ENCODE measurements at places on chromosomes 6 and 20. TPM values are rescaled to one million over a fixed set of nuclear protein-coding genes. Genes with fewer than 3 reads are reported as not detected.

The PCK1 gene
- total RNA-seq = not detected

The NHSL1 gene
- total RNA-seq = 48.5 TPM

The NMBR gene
- not detected for total RNA-seq

The QRSL1 gene
- total RNA-seq = 7.7 TPM

The DBNDD2 gene
- total RNA-seq = 6.4 TPM

The NOTCH4 gene
- 13.3 TPM for total RNA-seq

The DACT2 gene
- total RNA-seq = not detected

All from dermis microvascular lymphatic vessel endothelial cell (primary cell).